ENCODE measurements at places on chromosomes 2 and 18. TPM values are rescaled to one million over a fixed set of nuclear protein-coding genes. Genes with fewer than 3 reads are reported as not detected.

DNA sequence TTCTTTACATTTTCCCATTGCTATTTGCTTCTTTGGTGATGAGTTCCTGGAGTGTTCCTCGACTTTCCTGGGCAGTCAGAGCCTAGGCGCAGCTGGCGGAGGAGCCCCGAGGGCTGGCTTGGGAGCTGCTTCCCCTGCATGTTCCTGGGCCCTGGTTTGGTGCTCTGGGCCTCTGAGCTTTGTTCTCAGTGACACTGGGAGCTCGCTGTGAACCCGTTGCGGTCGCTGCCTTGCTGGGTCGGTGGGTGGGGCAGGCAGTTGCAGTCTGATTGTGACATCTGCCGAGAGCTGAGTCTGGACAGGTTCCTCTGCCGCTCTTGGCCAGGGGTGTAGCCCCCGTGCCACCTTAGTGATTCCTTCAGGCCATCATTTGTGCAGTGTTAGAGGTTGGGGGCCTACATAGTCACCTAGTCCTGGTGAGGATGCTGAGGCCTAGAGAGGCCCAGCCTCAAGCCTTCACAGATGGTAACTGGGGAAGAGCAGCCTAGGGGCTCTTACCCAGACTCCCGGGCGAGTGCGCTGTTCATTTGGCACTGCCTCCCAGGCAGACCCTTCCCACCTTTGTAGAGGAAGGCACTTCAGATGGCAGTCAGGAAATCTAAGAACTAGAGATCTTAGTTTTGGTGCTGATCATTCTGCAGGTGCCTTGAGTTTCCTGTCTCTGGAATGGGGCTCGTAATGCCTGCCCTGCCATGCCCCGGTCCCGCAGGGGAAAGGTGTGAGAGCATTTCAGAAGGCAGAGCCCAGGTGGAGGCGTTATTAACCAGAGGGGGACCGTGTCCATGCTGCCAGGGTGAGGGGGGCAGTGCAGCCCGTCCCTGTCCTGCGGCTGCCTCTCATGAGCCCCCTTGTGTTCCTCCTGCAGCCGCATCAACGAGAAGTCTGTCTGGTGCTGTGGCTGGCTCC is 8.4 kb downstream of the ASB1 start:
- no peak for DNase-seq

DNA sequence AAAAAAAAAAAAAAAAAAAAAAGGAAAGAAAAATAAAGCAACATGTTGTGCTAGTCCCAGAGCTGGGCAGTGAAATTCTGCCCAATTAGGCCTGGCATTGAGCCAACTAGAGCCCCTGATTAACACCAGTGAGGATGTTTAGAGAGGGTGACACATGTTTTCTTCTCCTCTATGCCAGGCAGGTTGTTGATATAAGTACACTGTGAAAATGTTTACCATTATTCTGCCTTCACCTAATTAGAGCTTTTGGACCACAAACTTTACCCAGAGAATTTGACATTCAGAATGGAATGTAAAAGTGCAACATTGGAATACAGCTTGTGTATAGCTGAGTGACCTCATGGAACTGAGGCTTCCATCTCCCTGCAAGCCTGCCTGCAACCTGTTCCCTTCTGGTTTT is 95.9 kb upstream of the MSH2 start:
- no peak for DNase-seq

DNA sequence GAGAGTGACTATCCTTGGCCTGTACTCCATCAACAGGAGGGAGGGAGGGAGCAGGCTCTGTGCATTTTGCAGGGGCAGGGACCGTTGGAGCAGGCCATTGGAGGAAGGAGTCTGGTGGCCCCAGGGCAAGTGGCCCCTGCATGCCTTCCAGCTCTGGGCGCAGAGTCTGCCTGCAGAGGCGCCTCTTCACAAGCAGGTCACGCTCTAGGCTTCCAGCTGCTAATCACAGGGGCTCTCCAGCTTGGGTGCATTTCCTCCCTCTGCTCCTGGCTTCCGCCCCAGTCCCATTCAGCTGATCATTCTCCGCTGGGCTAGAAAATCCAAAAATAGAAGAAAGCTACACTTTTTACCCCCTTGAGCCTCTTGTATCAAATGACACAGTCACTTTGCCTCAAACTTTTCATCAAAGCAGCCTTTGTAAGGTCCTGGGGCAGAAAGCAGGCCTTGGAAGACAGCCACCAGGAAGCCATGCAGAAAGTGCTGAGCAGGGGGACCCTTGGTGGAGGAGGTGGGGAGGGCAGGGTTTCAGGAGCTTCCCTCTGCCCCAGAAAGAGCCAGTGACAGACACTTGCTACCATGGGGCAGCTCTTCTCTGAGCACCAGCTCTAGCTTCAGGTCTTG is 11.3 kb downstream of the TMEM247 start:
- no peak for DNase-seq

GRCh38 chr18:46343931-46344372 is 239.8 kb downstream of the HAUS1 start:
- DNase-seq = no peak

- no peak for DNase-seq
Measured at GRCh38 chr2:224173210-224173609, 134.1 kb upstream of the SERPINE2 start.

DNA sequence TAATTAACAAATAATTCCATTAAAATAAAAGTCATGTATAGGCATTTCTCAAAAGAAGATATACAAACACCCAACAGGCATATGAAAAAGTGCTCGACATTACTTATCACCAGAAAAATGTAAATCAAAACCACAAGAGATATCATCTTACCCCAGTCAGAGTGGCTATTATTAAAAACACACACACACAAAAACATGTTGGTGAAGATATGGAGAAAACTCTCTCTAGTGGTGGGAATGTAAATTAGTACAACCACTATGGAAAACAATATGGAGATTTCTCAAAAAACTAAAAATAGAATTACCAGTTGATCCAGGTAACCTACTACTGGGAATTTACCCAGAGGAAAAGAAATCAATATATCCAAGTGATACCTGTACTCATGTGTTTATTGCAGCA is 966.3 kb upstream of the POU3F3 start:
- DNase-seq = no peak

The SPOPL gene
- total RNA-seq = 19.9 TPM

DNA sequence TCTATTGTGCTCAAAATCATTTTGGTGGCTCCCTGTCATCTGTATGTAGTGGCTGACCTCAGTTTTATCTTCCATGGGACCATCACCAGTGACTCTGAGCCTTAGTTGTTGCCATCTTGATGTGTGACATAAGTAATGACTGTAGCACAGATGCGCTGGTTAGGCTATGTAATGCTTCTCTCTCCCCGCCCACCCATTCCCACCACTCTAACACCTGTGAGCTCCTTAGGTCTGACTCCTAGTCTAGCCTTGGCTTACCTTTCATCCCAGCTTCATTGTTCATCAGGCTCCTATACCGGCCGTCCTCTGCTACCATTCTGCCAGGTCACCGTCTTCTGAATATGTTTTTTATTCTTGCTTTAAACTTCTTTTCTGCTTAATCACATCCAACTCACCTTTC is 17.2 kb downstream of the MYO1B start:
- DNase-seq = no peak

DNA sequence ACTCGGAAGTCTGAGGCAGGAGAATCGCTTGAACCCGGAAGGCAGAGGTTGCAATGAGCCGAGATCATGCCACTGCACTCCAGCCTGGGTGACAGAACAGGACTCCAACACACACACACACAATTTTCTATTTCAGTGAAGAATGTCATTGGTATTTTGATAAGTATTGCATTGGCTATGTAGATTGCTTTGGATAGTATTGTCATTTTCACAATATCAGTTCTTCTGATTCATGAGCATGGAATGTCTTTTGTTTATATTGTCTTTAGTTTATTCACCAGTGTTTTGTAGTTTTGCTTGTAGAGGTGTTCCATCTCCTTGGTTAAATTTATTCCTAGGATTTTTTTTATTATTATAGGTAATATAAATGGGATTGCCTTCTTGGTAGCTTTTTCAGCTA is 693.4 kb upstream of the SYT4 start:
- no peak for DNase-seq

DNA sequence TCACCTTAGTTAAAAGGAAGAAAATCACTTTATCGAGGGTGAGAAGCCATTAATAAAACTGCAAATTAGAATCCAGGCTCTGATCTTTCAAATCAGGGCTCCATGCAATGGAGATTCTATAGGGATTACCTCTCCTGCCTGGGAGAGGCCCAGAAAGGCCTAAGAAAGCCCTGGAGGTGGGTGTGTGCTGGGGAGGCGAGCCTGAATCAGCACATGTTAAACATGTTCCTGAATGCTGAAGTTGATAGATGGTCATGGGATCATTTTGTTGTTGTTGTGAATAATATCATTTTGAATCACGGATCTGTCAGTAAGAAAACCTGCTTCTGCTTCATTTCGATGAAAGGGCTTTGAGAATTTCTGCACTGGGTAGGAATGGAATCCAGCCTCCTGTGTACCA is 254.3 kb downstream of the ACKR3 start:
- DNase-seq = no peak

DNA sequence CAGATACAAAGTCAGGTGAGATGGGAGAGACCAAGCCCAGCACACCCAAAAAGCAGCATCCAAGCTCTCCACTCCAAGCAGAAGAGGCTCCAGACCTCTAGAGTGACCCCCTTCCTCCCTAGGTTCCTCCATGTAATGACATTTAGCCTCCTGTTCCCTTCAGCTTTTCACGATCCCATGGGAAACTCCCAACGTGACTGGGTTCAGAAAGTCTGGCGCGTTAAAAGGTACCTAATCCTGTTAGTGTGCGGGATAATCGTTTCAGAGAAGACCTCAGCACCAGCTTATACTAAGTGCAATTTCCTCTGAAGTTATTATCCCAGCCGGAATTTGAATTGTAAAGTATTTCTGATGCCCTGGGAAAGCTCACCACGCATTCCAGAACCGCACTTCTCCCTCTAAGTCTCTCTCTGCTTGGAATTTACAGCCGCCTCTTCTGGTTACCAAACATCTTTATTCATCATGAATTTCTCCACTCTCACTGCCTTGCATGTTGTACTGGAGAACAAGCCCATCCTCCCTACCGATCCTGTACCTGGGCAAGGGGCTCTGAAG is 46.9 kb downstream of the CCBE1 start:
- DNase-seq = no peak

DNA sequence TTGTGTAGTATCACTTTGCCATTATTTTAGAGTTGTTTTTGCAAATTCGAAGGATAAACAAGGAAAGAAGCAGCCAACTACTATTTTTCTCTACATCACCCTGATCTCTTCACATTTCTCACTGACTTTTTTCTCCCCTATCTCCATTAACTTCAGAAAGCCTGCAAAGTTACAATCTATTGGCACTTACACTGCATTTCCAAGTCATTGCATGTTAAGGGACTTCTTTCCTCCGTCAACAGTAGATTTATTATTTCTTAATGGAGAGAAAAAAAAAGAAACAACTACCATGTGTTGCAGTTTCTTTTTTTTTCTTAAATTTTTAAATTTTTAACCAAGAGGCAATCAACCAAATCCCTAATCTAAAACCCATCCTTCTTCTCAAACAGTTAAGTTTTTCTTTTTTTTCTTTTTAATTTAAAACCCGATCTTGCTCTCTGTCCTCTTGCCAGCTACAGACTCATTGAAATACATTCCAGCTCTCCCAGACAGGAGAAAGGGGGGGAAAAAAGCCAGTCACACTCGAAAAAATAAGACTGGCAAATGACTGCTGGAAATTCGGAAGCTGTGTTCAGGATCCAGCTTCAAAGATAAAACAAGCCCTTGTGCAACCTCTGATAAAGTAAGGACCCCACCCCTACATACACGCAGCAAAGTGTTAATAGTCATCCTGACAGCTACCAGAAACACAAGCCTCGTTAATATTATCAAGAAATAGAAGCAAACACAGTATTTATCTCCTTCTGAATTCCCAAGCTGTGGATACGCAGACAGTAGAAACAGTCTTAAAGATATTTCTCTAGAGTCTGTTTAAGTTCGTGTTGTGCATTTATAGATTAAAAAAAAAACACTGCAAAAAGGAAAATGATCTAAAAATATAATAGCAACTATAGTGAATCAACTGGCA is 1.3 kb downstream of the LRRTM4 start:
- DNase-seq = no peak

DNA sequence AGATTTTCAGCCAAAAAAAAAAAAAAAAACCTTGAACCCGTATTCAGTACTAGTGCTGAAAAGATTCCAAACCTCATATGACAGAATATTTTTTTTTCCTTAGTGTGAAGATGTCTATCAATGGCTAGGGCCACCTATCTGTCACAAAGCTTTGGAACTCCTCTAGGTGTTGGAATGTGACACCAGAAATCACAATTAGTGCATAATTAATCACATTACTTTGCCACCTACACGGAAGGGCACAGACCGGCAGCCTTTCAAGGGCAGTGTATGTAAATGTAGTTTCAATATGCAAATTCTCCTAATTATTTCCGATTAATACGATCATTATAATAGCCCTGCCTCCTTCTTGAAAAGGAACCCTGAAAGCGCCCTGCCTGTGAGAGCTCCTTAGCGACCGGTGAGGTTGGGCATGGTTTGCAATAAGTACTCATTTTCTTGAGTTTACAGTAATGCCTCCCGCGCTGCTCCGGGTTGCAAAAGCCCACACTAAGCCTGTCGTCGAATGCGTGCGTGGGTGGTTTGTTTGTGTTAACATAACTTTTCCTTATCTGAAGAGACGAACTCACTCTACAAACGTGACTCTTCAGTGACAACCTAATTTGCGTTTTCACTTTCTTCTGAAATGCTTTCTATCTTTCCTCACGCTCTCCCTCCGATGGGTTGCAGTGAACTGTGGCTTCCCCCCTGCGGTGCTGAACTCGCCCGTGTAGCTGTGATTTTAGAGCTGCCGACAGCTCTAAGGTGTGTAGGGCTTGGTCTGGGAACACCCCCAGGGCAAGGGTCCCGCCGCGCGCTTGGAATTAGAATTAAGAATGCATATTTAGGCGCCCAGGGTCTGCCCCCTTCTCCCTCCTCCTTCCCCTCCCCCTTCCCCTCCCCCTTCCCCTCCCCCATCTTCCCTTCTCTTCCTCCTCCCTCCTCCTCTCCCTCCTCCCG is 765 bp upstream of the ID2 start:
- DNase-seq = no peak

GRCh38 chr2:27378096-27378808 is 2.3 kb downstream of the ZNF513 start:
- DNase-seq = no peak

The SOCS6 gene
- 17.7 TPM for total RNA-seq

The NEMP2 gene
- total RNA-seq = 6.5 TPM

The TNFRSF11A gene
- total RNA-seq = 17.1 TPM

GRCh38 chr2:71282493-71282892 is 49.1 kb upstream of the ZNF638 start:
- DNase-seq = no peak

The IL36B gene
- not detected for total RNA-seq

The EPG5 gene
- 22.8 TPM for total RNA-seq
